ENCODE measurements at places on chromosomes 2 and 18.

GRCh38 chr2:222943820-222944219 lies 83.0 kb downstream of the ACSL3 start:
- no peak for DNase-seq

- DNase-seq, result no peak
Measured at GRCh38 chr18:57976230-57976773, 67.7 kb upstream of the NEDD4L start.

DNA sequence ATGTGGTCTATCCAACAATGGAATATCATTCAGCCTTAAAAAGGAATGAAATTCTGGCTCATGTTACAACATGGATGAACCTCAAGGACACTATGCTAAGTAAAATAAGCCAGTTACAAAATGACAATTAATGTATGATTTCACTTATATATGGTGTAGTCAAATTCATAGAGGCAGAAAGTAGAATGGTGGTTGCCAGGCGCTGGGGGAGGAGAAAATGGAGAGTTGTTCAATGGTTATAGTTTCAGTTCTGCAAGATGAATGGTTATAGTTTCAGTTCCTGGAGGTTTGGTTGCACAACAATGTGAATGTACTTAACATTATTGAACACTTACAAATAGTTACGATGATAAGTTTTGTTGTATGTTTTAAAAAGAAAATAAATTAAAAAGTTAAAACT lies 79.2 kb upstream of the IL1R2 start:
- no peak for DNase-seq

DNA sequence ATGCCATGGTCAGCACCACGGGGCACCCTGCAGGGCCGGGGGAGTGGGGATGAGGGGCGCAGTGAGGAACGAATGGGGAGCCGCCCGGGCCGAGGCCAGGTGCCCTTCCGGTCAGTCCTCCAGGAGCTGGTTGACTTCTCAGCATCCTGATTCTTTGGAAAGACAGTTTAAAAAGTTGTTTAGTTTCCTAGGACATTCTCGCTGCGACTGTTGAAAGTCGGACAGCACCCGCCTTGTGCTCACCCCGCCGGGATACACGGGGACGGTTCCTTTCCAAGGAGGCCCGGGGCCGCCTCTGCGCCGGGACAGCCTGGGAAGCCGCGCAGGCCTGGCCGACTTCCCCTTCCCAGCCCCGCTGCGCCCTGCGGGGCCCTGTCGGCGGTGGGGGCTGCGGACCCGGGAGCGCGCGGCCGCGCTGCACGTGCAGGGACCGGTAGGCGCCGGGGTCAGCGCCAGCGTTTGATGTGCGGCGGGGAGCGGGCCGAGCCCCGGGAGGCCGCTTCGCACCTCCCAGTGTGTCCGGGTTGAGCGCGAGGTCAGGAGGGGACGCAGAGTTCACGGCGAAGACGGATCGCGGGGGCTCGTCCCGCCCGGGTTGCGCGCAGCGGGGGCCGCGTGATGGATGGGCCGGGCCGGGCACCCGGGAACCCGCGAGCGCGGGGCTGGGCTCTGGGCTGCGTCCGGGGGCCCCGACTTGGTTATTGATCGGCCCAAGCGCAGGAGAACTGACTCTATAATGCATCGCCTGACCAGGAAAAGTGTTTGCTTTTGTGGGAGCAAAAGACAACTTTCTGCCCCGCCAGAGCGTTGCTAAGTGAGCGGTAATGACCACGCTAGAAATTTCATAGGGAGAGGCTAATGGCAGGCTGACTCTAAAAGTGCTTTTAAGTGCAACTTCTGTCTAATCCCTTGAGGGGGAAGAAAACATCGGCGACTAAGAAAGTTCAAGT lies 28.0 kb upstream of the SMIM21 start:
- no peak for DNase-seq

DNA sequence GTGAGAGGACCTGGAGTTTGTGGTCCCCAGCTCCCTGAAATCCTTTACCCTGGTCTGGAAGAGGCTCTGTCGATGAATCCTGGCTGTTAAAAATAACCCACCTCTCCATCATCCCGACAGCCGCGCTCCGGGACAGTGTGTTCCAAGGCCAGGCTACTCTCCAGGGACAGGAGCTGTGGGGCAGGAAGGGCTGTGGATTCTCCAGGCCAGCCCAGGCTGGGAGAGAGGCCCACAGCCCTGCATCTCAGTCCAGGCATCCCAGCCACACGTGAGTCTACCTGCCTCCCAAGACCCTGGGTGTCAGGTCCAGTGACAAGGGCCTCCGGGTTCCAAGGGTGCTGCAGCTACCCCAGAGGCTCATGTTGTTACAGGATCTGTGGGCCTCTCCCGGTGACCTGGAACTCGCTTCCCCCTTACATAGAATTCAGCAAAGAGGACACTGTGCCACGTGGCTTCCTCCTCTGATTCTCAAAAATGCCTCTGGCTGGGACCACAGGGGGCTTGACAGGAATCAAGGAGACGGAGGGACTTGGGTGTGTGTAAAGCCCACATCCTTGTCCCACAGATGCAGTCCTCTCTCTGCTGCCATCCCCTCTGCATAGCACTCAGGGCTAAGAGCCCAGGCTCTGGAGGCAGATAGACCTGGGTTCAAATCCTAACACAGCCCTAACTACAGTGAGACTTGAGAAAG lies 17.3 kb downstream of the ADRA2B start:
- no peak for DNase-seq

GRCh38 chr18:34222307-34223163 lies 2.2 kb downstream of the NOL4 start:
- DNase-seq, result no peak

Data from HCT116 (cell line).